CD4-positive, alpha-beta memory T cell (primary cell): ENCODE measurements at places on chromosomes 4 and X. TPM values are rescaled to one million over a fixed set of nuclear protein-coding genes. Genes with fewer than 3 reads are reported as not detected.

Gene NDUFB11
- total RNA-seq: 60.6 TPM

DNA sequence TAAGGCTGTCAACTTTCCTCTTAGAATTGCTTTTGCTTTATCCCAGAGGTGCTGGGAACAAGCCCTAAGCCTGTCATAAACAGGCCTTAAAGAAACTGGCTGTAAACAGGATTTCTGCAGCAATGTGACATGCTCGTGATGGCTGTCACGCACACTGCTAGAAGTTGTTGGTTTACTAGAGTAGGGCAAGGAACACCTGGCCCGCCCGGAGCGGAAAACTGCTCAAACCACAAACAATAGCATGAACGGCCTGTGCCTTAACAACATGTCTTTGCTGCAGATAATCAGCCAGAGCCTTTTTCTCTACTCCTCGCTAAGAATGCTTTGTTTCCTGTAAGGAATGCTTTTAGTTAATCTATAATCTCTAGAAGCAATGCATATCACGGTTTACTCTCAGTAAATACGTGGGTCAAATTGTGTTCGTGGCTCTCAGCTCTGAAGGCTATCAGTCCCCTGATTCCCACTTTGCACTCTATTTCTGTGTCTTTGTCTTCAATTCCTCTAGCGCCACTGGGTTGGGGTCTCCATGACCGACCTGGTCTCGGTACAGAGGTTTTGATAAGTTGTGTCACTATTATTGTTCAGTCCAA, 318.3 kb downstream of the GLUD2 start:
- H3K4me3 ChIP-seq: no peak overlapping the region
- no peaks in the 10 kb centered on the region for H3K27me3 ChIP-seq
- no peak overlapping the region for H3K27ac ChIP-seq
- no peaks in the 10 kb centered on the region for H3K4me1 ChIP-seq
- H3K36me3 ChIP-seq: no peaks in the 10 kb centered on the region
- DNase-seq: no peak

GRCh38 chr4:136369073-136369472, 1163.2 kb downstream of the PCDH18 start:
- H3K4me1 ChIP-seq: no peaks in the 10 kb centered on the region
- H3K4me3 ChIP-seq: no peak overlapping the region
- no peak overlapping the region for H3K27ac ChIP-seq
- no peaks in the 10 kb centered on the region for H3K27me3 ChIP-seq
- no peaks in the 10 kb centered on the region for H3K36me3 ChIP-seq

- DNase-seq: peak; percentile 53
- no peaks in the 10 kb centered on the region for H3K36me3 ChIP-seq
- H3K27ac ChIP-seq: no peak overlapping the region
- no peak overlapping the region for H3K4me3 ChIP-seq
- H3K4me1 ChIP-seq: peaks cover 6% of the 10 kb centered on the region
- no peaks in the 10 kb centered on the region for H3K27me3 ChIP-seq
These were observed 4.9 kb upstream of the ZNF81 start for GRCh38 chrX:47831788-47832187.

GRCh38 chr4:135672202-135672601, 1470.6 kb upstream of the PABPC4L start:
- H3K4me3 ChIP-seq: no peak overlapping the region
- DNase-seq: no peak
- H3K36me3 ChIP-seq: no peaks in the 10 kb centered on the region
- H3K27ac ChIP-seq: no peak overlapping the region
